ENCODE measurements at places on chromosomes 7 and 10. TPM values are rescaled to one million over a fixed set of nuclear protein-coding genes. Genes with fewer than 3 reads are reported as not detected.

- no peak for DNase-seq
- H3K27me3 ChIP-seq, result peaks cover 18% of the 10 kb centered on the region
- no peaks in the 10 kb centered on the region for H3K4me1 ChIP-seq
- no peak overlapping the region for H3K4me3 ChIP-seq
Measured at GRCh38 chr10:71419750-71420149, 23.0 kb downstream of the CDH23 start.

- no peak overlapping the region for H3K27ac ChIP-seq
- DNase-seq, result no peak
- no peaks in the 10 kb centered on the region for H3K27me3 ChIP-seq
- H3K4me3 ChIP-seq, result no peak overlapping the region
Measured at GRCh38 chr7:109901926-109902325, 1189.0 kb upstream of the LRRN3 start.

- H3K4me3 ChIP-seq, result no peak overlapping the region
- peaks cover 1% of the 10 kb centered on the region for H3K27me3 ChIP-seq
- no peaks in the 10 kb centered on the region for H3K36me3 ChIP-seq
- no peaks in the 10 kb centered on the region for H3K4me1 ChIP-seq
Measured at GRCh38 chr10:48543182-48543844, 61.6 kb downstream of the ARHGAP22 start.

- no peak for DNase-seq
- no peak overlapping the region for H3K4me3 ChIP-seq
- H3K27me3 ChIP-seq, result no peaks in the 10 kb centered on the region
- no peaks in the 10 kb centered on the region for H3K4me1 ChIP-seq
- no peak overlapping the region for H3K27ac ChIP-seq
Measured at GRCh38 chr10:88505680-88506215, 77.4 kb downstream of the RNLS start.

Gene INSYN2A
- total RNA-seq, result not detected

DNA sequence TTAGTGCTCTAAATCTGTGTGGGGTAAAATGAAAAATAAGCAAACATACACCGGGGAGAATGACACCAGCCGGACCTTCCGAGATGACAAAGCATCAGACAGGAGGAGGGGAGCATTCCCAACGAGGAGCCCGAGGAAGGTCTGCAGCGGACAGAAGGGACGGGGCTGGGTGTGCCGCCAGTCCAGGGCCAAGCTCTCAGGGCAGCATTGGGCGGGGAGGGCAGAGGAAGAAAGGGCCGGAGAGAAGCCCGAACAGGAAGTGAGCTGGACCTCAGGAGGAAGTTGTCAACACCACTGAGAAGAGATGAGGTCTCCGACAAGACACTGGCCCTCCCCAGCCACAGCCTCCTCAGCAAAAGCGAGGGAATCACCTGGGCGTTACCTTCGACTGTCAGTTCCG is 182.6 kb upstream of the RNF32 start:
- no peak for DNase-seq
- H3K36me3 ChIP-seq, result no peaks in the 10 kb centered on the region
- H3K4me3 ChIP-seq, result no peak overlapping the region

DNA sequence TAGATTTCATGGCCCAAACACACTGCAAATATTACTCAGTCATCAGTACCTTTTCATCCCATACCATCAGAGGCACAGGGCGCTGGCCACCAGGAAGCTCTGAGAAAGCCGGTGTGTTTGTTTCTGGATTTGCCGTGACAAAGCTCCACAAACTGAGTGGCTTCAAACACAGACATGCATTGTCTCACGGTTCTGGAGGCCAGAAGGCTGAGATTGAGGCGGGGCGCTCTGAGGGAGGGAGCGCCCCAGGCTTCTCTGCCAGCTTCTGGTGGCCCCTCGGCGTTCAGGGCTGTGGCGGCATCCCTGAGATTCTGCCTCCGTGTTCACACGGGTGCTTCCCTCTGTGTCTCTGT is 3.7 kb upstream of the TTYH3 start:
- no peaks in the 10 kb centered on the region for H3K36me3 ChIP-seq
- H3K4me1 ChIP-seq, result peaks cover 10% of the 10 kb centered on the region
- no peak for DNase-seq
- no peaks in the 10 kb centered on the region for H3K27me3 ChIP-seq
- no peak overlapping the region for H3K4me3 ChIP-seq

DNA sequence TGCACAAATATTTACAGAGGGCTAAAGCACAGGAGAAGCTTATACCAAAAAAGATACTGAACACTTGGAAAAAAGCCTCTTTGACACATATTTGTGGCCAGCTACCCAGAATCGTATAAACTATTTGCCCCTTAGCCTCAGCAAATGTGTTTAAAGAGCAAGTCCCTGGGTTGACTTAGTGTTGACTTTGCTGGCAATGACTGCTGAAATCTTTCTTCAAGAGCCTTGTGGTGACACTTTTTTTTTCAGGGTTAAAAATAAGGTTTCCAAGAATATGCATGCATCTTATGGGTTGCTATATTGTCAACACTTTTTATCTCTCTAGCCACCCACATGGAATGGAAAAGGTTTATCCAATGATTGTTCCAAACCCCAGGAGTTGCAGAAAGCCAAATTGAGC is 14.9 kb upstream of the PLEKHS1 start:
- no peaks in the 10 kb centered on the region for H3K4me1 ChIP-seq
- peaks cover 2% of the 10 kb centered on the region for H3K27me3 ChIP-seq
- H3K36me3 ChIP-seq, result peaks cover 12% of the 10 kb centered on the region
- no peak overlapping the region for H3K4me3 ChIP-seq

GRCh38 chr10:131692686-131693334 is 208.0 kb upstream of the PPP2R2D start:
- H3K36me3 ChIP-seq, result no peaks in the 10 kb centered on the region
- no peak overlapping the region for H3K4me3 ChIP-seq
- H3K27me3 ChIP-seq, result no peaks in the 10 kb centered on the region
- no peak overlapping the region for H3K27ac ChIP-seq
- no peak for DNase-seq

Gene PALD1
- total RNA-seq, result 0.08 TPM

- H3K27me3 ChIP-seq, result peaks cover 7% of the 10 kb centered on the region
- no peak overlapping the region for H3K27ac ChIP-seq
- DNase-seq, result no peak
- no peak overlapping the region for H3K4me3 ChIP-seq
- no peaks in the 10 kb centered on the region for H3K4me1 ChIP-seq
- H3K36me3 ChIP-seq, result no peaks in the 10 kb centered on the region
Measured at GRCh38 chr10:125084191-125084613, 76.2 kb downstream of the CTBP2 start.

Gene LEP
- total RNA-seq, result not detected

Gene LIPA
- 42.4 TPM for total RNA-seq

Gene ZNF22
- 24.7 TPM for total RNA-seq

GRCh38 chr7:54080525-54080924 is 461.6 kb upstream of the VSTM2A start:
- H3K4me1 ChIP-seq, result no peaks in the 10 kb centered on the region
- no peak overlapping the region for H3K27ac ChIP-seq
- no peak for DNase-seq
- no peaks in the 10 kb centered on the region for H3K27me3 ChIP-seq

GRCh38 chr7:66626331-66626934 is 2.2 kb upstream of the KCTD7 start:
- H3K36me3 ChIP-seq, result peaks cover 6% of the 10 kb centered on the region
- no peak overlapping the region for H3K4me3 ChIP-seq
- no peaks in the 10 kb centered on the region for H3K27me3 ChIP-seq
- H3K4me1 ChIP-seq, result peaks cover 31% of the 10 kb centered on the region

DNA sequence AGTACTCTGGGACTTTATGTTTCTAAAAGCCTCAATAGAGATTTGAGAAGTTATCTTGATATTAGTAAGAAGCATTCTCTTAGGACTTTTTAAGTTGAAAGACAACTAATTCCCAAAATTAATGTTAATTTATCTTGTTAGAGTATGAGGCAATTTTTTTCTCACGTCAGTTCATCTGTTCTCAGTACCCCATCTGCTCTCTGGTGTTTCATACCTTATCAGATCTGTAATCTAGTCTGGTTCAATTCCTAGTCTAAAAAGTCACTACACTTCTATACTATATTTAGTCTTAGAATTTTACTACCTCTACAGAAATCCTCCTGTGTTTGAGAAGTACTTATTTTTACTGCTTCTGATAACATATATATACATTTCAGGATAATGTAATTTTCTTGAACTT is 66.1 kb downstream of the LRGUK start:
- no peak for DNase-seq
- H3K4me3 ChIP-seq, result no peak overlapping the region
- no peaks in the 10 kb centered on the region for H3K36me3 ChIP-seq
- H3K27ac ChIP-seq, result no peak overlapping the region
- H3K27me3 ChIP-seq, result peaks cover 1% of the 10 kb centered on the region
- peaks cover 3% of the 10 kb centered on the region for H3K4me1 ChIP-seq

DNA sequence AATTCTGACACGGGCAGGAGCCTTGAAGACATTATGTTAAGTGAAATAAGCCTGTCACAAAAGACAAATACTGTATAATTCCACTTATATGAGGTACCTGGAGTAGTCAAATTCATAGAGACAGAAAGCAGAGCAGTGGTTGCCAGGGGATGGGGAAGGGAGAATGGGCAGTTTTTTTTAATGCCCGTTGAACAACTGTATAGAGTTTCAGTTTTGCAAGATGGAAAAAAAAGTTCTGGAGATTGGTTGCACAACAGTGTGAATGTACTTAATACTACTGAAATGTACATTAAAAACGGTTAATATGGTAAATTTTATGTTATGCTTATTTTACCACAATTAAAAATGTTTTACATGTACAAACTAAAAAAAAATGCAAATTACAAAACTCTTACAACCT is 63.6 kb upstream of the EFCAB10 start:
- H3K36me3 ChIP-seq, result peaks cover 25% of the 10 kb centered on the region
- DNase-seq, result no peak
- no peak overlapping the region for H3K27ac ChIP-seq
- peaks cover 7% of the 10 kb centered on the region for H3K4me1 ChIP-seq
- no peak overlapping the region for H3K4me3 ChIP-seq

DNA sequence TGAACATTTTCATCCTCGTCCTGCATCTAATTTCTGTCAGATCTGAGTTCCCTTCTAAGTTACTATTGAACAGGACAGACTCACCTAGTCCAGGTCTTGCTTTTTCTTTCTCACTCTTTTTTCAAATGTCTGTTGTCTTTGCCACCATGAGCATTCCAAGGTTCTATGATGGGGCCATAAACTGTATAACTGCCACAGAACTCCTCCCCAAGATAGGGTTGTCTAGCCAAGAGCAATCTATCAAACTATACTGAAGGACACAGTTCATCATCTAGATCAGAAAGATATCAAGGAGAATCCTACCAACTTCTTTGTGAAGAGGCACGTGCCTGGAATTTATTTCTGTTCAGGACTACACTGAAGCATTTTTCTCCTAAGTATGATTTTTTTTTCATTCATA is 50.1 kb upstream of the FEZF1 start:
- H3K4me3 ChIP-seq, result no peak overlapping the region
- no peak overlapping the region for H3K27ac ChIP-seq
- H3K4me1 ChIP-seq, result no peaks in the 10 kb centered on the region
- H3K36me3 ChIP-seq, result no peaks in the 10 kb centered on the region
- no peaks in the 10 kb centered on the region for H3K27me3 ChIP-seq

GRCh38 chr10:104434601-104435000 is 81.0 kb downstream of the CFAP58 start:
- peaks cover 20% of the 10 kb centered on the region for H3K27me3 ChIP-seq
- no peak overlapping the region for H3K27ac ChIP-seq
- H3K4me3 ChIP-seq, result no peak overlapping the region
- no peak for DNase-seq
- no peaks in the 10 kb centered on the region for H3K4me1 ChIP-seq
- H3K36me3 ChIP-seq, result no peaks in the 10 kb centered on the region

- no peak overlapping the region for H3K4me3 ChIP-seq
- no peaks in the 10 kb centered on the region for H3K4me1 ChIP-seq
- no peak overlapping the region for H3K27ac ChIP-seq
- no peaks in the 10 kb centered on the region for H3K27me3 ChIP-seq
- peaks cover 49% of the 10 kb centered on the region for H3K36me3 ChIP-seq
- no peak for DNase-seq
Measured at GRCh38 chr7:116897661-116898060, 35.3 kb downstream of the CAPZA2 start.

- peak overlapping the region; percentile 87 for H3K27ac ChIP-seq
- DNase-seq, result peak; percentile 40
- no peaks in the 10 kb centered on the region for H3K36me3 ChIP-seq
- peaks cover 8% of the 10 kb centered on the region for H3K27me3 ChIP-seq
- peaks cover 49% of the 10 kb centered on the region for H3K4me1 ChIP-seq
- H3K4me3 ChIP-seq, result peak overlapping the region; percentile 15
Measured at GRCh38 chr10:70579234-70580002, 23.1 kb downstream of the PRF1 start.

DNA sequence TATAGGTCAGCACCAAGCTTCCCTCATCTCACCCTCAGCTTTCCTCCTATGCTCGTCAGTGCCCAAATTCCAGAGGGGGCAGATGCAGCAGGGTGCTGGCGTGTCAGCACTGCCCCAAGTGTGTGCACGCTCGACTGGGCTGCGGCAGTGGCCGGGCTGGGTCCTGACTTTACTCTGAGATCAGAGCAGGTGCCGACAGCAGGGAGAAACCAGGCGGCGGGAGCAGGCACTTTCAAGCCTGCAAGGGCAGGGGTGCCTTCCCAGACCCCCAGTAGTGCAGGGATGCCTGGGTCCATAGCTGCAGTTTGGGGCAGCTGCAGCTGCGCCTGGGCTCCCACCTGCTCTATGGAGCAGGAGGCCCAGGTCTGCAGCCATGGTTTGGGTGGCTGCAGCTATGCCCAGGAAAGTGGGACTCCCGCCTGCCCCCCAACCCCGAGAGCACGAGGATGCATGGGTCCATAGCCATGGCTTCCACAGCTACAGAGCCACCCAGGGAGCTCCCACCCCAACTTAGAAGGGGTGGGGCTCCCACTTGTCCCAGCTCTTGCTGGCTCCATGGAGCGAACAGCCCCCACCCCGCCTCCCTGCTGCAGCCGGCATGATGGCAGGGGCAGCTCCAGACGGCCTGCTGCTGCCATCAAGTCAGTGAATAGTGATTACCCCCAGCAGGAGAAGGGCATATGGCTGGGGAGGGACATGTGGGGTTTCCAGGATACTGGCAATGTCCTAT is 199.2 kb upstream of the KMT2E start:
- H3K27ac ChIP-seq, result no peak overlapping the region
- no peaks in the 10 kb centered on the region for H3K36me3 ChIP-seq
- no peak overlapping the region for H3K4me3 ChIP-seq
- peaks cover 10% of the 10 kb centered on the region for H3K27me3 ChIP-seq
- H3K4me1 ChIP-seq, result no peaks in the 10 kb centered on the region

DNA sequence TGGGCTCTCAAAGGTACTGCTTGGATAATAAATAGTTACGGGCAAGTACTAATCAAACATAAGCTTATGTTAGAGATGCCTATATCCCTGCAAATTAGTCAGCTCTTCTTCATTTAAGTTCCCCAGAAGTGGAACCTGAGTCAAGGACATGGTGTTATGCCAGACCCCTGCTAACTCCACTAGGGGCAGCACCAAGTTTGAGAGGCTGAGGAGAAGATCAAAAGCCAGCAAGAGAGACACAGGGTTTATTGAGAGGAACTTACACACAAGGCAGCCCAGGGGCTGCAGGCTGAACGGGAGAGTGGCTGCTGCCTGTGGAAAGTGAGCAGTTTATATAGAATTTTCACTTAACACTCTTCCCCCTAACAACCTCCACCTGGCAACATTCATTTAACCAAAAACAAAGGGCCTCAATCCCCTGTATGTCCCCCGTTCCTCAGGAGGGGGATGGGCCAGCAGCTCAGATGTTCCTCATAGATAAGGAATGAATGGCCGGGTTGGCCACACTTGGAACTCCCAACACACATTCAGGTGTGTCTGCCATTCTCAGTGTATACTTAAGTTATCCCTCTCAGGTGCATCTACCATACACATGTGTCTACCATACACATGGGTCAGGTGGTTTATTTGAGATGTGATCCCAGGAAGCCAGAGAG is 62.6 kb upstream of the GHITM start:
- H3K36me3 ChIP-seq, result no peaks in the 10 kb centered on the region
- H3K27me3 ChIP-seq, result peaks cover 2% of the 10 kb centered on the region

- no peaks in the 10 kb centered on the region for H3K36me3 ChIP-seq
- peak overlapping the region; percentile 79 for H3K4me3 ChIP-seq
- H3K27me3 ChIP-seq, result peaks cover 53% of the 10 kb centered on the region
- no peak overlapping the region for H3K27ac ChIP-seq
- DNase-seq, result no peak
Measured at GRCh38 chr7:66206119-66206933, 1.2 kb downstream of the TPST1 start.
